Lung (tissue), 17 donors: ENCODE measurements at places on chromosomes 12 and 14. TPM values are rescaled to one million over a fixed set of nuclear protein-coding genes. Genes with fewer than 3 reads are reported as not detected.

DNA sequence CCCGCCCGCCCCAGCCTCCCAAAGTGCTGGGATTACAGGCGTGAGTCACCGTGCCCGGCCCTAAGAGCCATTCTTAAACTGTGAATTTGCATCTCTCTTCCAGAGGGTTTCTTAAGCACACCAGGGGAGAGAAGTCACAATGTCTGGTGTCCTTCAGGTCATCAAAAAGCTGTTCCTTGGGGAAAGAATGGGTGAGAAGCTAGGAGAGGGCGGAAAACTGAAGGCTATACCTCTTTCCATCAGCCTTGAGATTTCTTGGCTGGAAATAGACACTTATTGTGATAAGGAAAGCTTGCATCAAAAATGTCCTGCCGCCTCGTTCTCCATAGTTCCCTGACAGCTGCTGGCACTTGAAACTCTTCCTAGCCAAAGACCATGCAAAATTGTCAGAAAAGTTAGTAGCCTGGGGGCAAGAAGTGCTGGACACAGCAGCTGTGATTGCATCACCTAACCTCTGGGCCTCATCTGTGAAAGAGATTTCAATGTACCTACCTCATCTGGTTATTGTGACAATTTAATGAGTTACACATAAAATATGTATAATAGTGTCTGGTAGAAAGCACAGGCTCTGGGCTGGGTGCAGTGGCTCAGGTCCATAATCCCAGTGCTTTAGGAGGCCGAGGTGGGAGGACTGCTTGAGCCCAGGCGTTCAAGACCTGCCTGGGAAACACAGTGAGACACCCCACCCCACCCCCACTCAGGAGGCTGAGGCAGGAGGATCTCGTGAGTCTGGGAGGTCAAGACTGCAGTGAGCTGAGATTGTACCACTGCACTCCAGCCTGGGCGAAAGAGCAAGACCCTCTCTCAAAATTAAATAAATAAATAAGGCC, 9.7 kb upstream of the UBC start:
- no peak for DNase-seq
- H3K4me1 ChIP-seq = peaks cover 7% of the 10 kb centered on the region
- no peaks in the 10 kb centered on the region for H3K36me3 ChIP-seq
- H3K27me3 ChIP-seq = no peaks in the 10 kb centered on the region
- H3K27ac ChIP-seq = no peak overlapping the region
- no peak overlapping the region for H3K4me3 ChIP-seq

GRCh38 chr12:95859344-95859816, 628 bp downstream of the SNRPF start:
- H3K27ac ChIP-seq = peak overlapping the region; percentile 82
- no peaks in the 10 kb centered on the region for H3K27me3 ChIP-seq
- H3K4me3 ChIP-seq = peak overlapping the region; percentile 77
- H3K4me1 ChIP-seq = peaks cover 5% of the 10 kb centered on the region
- peaks cover 26% of the 10 kb centered on the region for H3K36me3 ChIP-seq
- peak; percentile 51 for DNase-seq

NYNRIN gene
- 16.1 TPM for total RNA-seq

GRCh38 chr14:91231446-91231845, 13.1 kb downstream of the GPR68 start:
- no peak overlapping the region for H3K27ac ChIP-seq
- peaks cover 5% of the 10 kb centered on the region for H3K36me3 ChIP-seq
- DNase-seq = no peak
- H3K27me3 ChIP-seq = no peaks in the 10 kb centered on the region
- H3K4me1 ChIP-seq = no peaks in the 10 kb centered on the region

DNA sequence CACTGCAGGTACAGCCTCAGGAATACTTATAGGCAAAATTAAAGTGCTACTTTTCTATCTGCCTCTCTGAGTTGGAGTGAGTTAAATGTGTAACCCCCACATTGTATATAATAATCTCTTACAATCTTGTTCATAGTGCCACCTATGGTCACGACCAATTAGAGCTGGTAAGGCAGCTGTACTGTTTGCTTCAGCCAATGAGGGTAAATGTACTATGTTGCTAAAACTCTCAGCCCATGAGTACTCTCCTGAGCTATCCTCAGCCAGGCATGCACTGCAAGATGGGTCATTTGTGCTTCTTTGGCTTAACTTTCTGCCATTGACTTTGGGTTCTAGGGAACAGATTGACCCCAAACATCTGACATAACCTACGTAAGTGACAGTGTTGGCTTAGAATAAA, 15.0 kb upstream of the MDM2 start:
- no peaks in the 10 kb centered on the region for H3K27me3 ChIP-seq
- DNase-seq = peak; percentile 32
- H3K4me3 ChIP-seq = no peak overlapping the region
- H3K4me1 ChIP-seq = no peaks in the 10 kb centered on the region
- H3K27ac ChIP-seq = no peak overlapping the region

GRCh38 chr12:26614011-26614616, 218.9 kb downstream of the ITPR2 start:
- peaks cover under 1% of the 10 kb centered on the region for H3K36me3 ChIP-seq
- no peak for DNase-seq
- H3K4me3 ChIP-seq = no peak overlapping the region
- H3K4me1 ChIP-seq = no peaks in the 10 kb centered on the region

GRCh38 chr12:122138181-122138580, 35.8 kb downstream of the IL31 start:
- no peak overlapping the region for H3K27ac ChIP-seq
- H3K4me3 ChIP-seq = no peak overlapping the region
- DNase-seq = no peak
- no peaks in the 10 kb centered on the region for H3K4me1 ChIP-seq
- H3K36me3 ChIP-seq = peaks cover 62% of the 10 kb centered on the region

GRCh38 chr12:96263449-96263902, 69.3 kb downstream of the ELK3 start:
- H3K4me1 ChIP-seq = peaks cover 7% of the 10 kb centered on the region
- peak; percentile 72 for DNase-seq
- peak overlapping the region; percentile 59 for H3K27ac ChIP-seq
- H3K36me3 ChIP-seq = peaks cover 14% of the 10 kb centered on the region
- H3K27me3 ChIP-seq = no peaks in the 10 kb centered on the region

GRCh38 chr12:121810234-121810817, 6.5 kb downstream of the SETD1B start:
- H3K4me1 ChIP-seq = peaks cover 21% of the 10 kb centered on the region
- H3K36me3 ChIP-seq = peaks cover 21% of the 10 kb centered on the region
- H3K4me3 ChIP-seq = no peak overlapping the region
- H3K27me3 ChIP-seq = no peaks in the 10 kb centered on the region
- no peak for DNase-seq
- no peak overlapping the region for H3K27ac ChIP-seq

- H3K4me3 ChIP-seq = no peak overlapping the region
- DNase-seq = no peak
- no peaks in the 10 kb centered on the region for H3K36me3 ChIP-seq
Observed at GRCh38 chr12:85956081-85956480, 82.0 kb downstream of the NTS start.

DNA sequence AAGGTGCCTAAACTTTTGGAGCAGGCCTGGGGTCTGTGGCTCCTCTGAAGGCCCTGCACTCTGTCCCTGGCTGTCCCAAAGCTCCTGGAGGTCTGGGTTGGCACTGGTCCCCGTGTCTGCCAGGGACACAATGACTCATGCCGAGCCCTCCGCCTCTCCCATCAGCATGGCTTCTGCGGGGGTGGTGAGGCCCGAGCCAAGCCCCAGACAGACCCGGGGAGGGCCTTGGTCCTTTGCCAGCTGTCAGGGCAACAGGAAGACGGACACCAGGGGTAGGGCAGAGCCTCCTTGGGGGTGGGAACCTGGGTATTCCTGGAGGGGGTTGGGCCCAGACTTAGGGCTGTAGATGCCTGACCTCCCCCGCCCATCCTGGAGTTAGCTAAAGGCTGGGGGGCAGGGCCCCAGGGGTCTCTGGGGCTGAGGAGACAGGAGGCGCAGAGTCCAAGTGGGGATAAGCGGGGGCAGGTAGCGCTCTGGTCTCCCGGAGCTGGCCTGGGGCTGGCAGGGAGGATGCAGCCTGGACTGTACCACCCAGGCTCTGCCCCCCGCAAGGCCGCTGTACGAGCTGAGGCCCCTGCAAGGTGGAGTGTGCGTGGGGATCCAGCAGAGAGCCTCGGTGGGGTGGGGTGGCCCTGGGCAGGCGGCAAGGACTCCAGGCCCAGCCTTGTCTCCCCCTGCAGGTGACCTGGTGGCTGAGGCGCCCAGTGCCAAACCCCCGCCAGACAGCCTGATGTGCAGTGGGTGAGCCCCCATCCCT, 16.4 kb upstream of the PUS1 start:
- peaks cover 7% of the 10 kb centered on the region for H3K36me3 ChIP-seq
- no peak overlapping the region for H3K4me3 ChIP-seq
- DNase-seq = no peak
- H3K27ac ChIP-seq = no peak overlapping the region
- no peaks in the 10 kb centered on the region for H3K4me1 ChIP-seq

DNA sequence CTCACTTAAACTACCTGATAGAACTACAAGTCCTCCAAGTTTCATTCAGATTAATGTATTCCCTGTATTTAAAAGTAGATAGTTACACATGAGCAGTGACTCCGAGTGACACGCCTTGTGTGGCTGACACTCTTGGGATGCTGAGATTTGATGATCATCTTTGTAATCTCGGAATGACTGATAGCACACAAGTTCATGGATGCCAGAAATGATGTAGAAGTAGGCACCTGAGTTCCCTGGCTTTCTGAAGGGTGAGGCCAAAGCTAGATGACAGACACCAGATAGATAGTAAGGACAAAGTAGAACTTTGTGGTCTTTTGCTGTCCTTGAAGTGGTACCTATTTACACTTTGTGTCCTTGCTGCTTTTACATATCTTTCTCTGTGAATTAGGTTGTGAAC, 491.2 kb downstream of the PCNX1 start:
- no peak overlapping the region for H3K27ac ChIP-seq
- no peak overlapping the region for H3K4me3 ChIP-seq
- no peak for DNase-seq
- no peaks in the 10 kb centered on the region for H3K4me1 ChIP-seq
- H3K36me3 ChIP-seq = no peaks in the 10 kb centered on the region
- no peaks in the 10 kb centered on the region for H3K27me3 ChIP-seq

DNA sequence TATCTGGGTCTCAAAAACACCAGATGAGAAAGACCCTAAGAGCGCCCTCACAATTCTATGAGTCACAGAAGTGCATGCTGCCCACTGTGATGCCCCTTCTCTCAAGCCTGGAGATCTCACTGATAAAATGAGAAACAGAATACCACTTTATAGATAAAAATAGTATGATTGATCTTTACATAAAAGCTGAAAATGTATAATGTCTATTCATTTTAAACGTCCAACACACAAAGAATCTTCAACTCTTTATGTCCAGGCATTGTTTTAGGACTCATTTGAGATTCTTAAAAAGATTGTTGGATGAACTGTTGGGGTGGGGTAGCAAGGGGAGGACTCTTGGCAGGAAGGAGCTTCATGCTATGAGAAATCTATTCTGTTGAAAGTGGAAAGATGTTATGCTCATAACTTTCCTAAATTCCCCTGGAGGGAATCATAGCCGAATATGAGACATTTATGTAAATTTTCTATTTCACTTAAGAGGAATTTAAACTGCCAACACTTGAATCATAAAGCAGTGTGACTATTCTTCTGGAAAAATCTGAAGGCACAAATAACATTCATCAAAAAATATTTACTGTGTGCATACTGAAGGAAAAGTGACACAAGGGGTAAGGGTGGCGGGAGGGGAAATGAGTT, 174.6 kb downstream of the STXBP6 start:
- DNase-seq = no peak
- H3K36me3 ChIP-seq = no peaks in the 10 kb centered on the region
- H3K4me1 ChIP-seq = peaks cover 8% of the 10 kb centered on the region
- H3K27me3 ChIP-seq = no peaks in the 10 kb centered on the region

GRCh38 chr14:79275292-79275655, 936.0 kb downstream of the DIO2 start:
- H3K4me3 ChIP-seq = no peak overlapping the region
- H3K27me3 ChIP-seq = peaks cover 29% of the 10 kb centered on the region
- H3K4me1 ChIP-seq = peaks cover 5% of the 10 kb centered on the region
- DNase-seq = no peak

FBXO33 gene
- 11.6 TPM for total RNA-seq

- H3K36me3 ChIP-seq = no peaks in the 10 kb centered on the region
- no peak overlapping the region for H3K4me3 ChIP-seq
- no peaks in the 10 kb centered on the region for H3K4me1 ChIP-seq
Observed at GRCh38 chr14:103255555-103255954, 78.5 kb upstream of the EIF5 start.

TAS2R7 gene
- total RNA-seq = not detected

MANSC4 gene
- total RNA-seq = not detected

KERA gene
- total RNA-seq = 0.26 TPM

C1R gene
- total RNA-seq = 525 TPM

TAMALIN gene
- 31.4 TPM for total RNA-seq

DNA sequence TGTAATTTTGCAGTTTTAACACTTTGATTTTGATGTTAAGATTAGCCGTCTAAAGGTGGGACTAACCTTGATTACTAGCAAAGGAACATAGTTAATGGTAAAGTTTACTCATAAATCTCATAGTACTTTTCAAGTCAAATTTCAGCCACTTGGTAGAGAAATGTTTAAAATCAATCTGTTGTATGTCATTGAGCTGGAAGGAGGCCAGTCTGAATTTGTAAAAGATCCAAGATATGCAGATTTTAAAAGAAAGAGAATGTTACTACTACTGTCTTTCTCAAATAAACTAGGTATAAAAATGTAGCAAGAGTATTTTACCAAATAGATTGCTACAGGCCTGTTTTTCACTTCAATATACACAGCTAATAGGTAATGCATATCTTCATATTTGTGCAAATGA, 600.8 kb upstream of the SEL1L start:
- no peak overlapping the region for H3K27ac ChIP-seq
- no peak for DNase-seq
- H3K27me3 ChIP-seq = no peaks in the 10 kb centered on the region
- no peak overlapping the region for H3K4me3 ChIP-seq
- H3K36me3 ChIP-seq = no peaks in the 10 kb centered on the region
- peaks cover 14% of the 10 kb centered on the region for H3K4me1 ChIP-seq

FAR2 gene
- 10.6 TPM for total RNA-seq

DNA sequence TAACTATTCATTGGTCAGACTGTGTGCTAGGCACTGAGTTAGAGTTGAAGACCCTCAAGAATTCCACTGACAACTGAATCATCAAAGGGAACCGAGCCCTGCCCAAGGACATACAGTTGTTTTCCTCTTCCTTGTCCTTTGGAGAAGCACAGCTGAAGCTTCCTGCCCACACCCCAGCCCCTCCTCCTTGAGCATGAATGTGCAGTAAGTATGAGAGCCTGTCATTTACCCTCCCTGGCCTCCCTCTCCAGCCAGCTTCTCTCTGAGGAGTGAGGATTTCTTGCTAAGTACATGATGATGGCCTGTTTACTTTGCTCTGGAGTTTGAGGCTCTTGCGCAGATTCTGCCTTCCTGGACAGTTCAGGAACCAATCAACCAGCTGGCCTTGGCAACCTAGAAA, 235.2 kb downstream of the CACNA1C start:
- H3K27me3 ChIP-seq = no peaks in the 10 kb centered on the region
- DNase-seq = peak; percentile 68
- peak overlapping the region; percentile 28 for H3K27ac ChIP-seq
- H3K36me3 ChIP-seq = no peaks in the 10 kb centered on the region

OASL gene
- 11.1 TPM for total RNA-seq

CSRNP2 gene
- total RNA-seq = 29.1 TPM

SERPINA3 gene
- total RNA-seq = 4.9 TPM
